ENCODE measurements at places on chromosomes 2 and 18.

- DNase-seq: no peak
These were observed 405.5 kb downstream of the RND3 start for GRCh38 chr2:150081775-150082481.

GRCh38 chr18:63071701-63072141 is 247.8 kb downstream of the BCL2 start:
- DNase-seq: no peak

DNA sequence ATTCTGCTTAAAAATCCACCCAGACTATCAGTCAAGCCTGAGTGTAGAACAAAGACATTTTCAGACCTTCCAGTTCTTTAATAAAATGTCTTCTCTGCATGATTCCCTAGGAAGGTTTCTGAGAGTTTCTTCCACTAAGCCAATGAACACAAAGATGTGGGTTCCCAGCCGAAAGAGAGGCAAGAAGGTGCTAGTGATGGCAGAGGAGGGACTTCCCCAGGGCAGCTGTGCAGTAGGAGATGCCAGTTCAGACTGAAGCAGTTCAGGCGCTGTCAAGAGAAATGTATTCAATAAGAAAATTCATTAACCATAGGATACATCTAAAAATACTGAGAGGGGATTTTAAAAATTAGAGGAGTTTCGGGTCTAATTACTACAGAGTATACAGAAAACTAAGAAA is 83.3 kb downstream of the RND3 start:
- no peak for DNase-seq

- no peak for DNase-seq
These were observed 186.5 kb upstream of the FANCL start for GRCh38 chr2:58427572-58428095.

DNA sequence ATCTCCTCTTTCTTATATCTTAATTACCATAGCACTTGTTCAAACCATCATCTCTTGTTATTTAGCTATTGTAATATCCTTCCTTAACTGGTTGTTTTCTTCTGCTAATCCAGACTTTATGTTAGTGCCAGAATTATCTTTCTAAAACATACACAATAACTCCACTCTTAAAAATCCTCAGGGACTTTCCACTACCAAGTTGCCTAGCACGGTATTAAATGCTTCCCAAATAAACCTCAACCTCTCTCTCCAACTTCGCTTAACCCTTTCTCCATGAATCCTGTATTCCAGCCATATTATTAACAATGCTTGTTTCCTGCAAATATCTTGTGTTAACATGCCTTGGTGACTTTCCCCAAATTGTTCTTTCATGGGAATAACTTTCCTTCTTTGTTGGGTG is 84.5 kb downstream of the FAM228A start:
- DNase-seq: no peak

GRCh38 chr2:217870528-217871011 is 132.2 kb downstream of the TNS1 start:
- no peak for DNase-seq

DNA sequence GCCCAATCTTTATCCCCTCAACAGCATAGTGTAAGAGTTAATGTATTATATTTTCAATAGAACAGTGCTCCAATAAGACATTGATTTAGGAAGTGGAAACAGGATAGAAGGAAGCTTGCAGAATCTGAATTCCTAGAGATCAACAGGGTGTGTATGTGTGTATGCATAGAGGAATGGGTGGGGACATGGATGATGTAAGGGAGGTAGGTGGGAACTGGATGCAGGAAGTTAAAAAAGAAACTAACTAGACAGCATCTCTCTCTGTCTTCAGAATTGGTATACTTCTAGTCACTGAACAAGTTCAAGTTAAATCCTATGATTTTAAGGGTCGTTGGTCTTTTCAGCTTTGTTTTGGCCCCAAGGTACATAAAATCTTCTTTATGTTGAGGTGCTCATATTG is 196.6 kb downstream of the PMAIP1 start:
- no peak for DNase-seq

- DNase-seq: no peak
These were observed 142.7 kb downstream of the AGAP1 start for GRCh38 chr2:235636546-235636945.

- DNase-seq: no peak
These were observed 2.9 kb upstream of the ACMSD start for GRCh38 chr2:134835471-134835870.

DNA sequence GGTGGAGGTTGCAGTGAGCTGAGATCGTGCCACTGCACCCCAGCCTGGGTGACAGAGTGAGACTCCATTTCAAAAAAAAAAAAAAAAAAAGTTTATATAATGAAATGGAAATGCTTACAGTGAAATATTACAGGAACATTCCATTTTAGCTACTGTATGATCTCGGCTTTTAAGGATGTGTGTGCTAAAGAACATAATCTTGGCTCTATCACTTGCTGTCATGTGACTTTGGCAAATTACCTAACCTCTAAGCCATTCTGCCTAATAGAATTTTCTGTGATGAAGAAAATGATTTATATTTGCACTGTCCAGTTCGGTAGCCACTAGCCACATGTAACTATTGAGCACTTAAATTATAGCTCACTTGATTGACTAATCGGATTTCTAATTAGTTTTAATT is 36.3 kb downstream of the SMAD4 start:
- no peak for DNase-seq

DNA sequence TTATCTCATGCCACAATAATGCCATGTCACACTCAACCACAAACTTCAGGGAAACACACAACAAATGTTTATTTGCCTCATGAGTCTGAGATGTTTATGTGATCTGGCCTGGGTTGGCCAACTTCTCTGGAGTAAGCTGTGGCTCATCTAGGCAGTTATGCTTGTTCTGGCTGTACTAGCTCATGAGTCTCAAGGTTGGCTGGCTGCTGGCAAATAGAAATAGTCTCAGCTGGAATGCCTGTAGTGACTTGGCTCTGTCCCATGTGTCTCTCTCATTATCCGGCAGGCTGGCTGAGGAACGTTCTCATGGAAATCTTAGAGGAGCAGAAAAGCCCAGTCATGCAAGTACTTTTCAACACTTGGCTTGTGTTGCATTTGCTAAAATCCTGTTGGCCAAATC is 234.9 kb upstream of the CDH2 start:
- DNase-seq: no peak

DNA sequence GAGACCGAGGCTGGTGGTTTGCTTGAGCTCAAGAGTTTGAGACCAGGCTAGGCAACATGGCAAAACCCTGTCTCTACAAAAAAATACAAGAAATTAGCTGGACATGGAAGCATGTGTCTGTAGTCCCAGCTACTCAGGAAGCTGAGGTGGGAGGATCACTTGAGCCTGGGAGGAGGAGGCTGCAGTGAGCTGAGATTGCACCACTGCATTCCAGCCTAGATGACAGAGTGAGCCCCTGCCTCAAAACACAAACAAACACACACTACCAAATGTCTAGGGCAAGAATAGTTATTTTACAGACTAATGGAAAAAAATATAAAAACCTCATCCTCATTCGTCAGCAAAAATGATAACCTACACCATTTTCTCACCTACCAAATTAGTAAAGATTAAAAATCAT is 15.3 kb downstream of the BUB1 start:
- no peak for DNase-seq

GRCh38 chr2:203908066-203908796 is 28.3 kb upstream of the ICOS start:
- DNase-seq: no peak

DNA sequence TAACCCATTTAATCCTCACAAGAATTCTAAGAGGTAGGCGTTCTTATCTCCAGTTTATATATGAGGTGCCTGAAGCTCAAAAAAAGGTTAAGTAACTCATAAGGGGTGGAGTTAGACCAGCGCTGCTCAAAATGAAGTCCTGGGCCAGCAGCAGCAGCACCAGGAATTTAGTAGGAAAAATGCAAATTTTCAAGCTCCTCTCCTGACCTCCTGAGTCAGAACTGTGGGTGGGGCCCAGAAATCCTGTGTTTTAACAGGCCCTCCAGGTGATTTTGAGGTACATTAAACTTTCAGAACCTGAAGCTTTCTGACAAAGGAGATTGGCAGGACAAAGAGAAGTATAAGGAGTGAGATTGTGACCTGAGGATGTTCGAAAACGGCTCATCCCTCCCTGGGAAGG is 66.0 kb upstream of the CCDC85A start:
- DNase-seq: no peak

DNA sequence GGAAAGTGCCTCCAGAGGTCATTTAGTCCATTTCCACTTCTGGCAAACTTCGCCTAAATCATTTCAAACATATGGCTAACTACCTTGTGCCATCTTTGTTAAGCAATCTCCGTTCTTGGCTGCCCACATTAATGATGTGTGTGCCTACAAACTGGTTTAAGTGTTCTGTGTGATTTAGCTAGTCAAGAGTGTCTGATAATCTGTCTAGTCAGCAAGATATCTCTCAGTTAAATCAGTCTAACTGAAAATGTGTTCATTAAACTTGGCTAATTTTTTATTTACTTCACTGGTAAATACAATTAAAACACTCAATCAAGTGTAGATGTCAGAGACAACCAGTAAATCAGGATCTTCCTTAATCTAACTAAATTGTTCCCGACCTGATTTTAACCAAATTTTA is 352.4 kb downstream of the ERBB4 start:
- no peak for DNase-seq

DNA sequence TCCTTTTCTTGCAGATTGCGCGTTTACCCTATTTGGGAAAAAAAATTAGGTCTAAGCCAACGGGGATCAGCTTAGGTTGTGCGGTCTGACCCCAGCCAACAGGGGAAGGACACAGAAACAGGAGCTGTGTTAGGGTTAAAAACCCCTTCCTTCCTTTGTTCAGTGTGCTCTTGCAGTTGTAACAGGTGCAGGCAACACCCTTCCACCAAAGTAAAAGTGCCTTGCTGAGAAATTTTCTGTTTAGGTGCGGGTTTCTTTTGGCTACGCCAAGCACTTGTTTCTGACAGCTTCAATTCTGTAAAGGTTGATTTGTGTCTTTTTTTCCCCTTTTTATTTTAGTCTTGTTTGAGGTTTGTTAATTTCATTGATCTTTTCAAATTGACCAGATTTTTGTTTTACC is 92.5 kb downstream of the PTPN4 start:
- no peak for DNase-seq

GRCh38 chr2:99698896-99699295 is 209.1 kb upstream of the REV1 start:
- no peak for DNase-seq

- DNase-seq: no peak
These were observed 9.7 kb downstream of the LMAN2L start for GRCh38 chr2:96730212-96730611.

GRCh38 chr2:201661366-201661765 is 18.1 kb upstream of the TMEM237 start:
- no peak for DNase-seq

- DNase-seq: no peak
These were observed 105.1 kb downstream of the DYSF start for GRCh38 chr2:71558300-71559051.

DNA sequence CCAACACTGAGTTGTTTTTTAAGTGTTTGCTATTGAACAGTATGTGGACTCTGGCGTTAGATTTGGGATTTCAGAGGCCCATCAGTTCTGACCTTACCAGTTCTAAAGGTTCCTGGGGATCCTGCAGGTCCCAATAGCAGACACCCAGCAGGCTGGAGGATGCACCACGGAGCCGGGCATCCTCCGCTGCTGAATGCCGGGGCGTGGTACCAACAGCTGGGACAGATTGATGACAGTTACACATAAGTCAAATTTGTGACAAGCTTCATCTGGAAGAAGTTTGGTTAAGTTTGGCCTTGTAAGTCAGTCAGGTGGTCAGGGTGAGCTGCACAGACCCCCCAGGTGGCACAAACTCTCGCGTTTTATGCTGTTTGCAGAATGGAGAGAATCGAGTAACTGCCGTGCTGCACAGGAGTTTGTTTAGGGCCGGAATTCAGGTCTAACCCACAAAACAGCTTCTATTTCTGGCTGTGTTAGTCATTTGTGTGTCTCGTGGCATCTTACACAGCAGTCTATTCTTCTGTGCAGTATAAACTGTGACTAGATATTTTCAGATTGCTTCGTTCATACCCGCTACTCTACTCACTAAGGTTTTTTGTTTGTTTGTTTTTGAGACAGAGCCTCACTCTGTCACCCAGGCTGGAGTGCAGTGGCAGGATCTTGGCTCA is 19.2 kb downstream of the CTDP1 start:
- no peak for DNase-seq

DNA sequence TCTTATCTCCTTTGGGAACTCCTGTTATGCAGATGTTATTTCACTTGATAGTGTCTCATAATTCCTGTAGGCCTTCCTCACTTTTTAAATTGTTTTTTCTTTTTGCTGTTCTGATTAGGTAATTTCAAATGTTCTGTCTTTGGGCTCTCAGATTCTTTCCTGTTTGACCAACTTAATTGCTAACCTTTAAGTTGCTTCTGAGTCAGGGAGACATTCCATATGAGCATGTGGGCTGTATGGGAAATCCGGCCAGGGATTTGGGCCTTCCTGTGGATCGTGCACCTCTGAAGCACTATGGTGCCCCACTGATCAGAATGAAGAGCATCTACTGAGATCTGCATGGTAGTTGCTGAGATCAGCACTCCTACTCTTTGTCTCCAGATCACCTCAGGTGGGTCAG is 44.7 kb upstream of the REEP1 start:
- no peak for DNase-seq

GRCh38 chr2:237533668-237534161 is 32.7 kb upstream of the PRLH start:
- DNase-seq: peak; percentile 32

DNA sequence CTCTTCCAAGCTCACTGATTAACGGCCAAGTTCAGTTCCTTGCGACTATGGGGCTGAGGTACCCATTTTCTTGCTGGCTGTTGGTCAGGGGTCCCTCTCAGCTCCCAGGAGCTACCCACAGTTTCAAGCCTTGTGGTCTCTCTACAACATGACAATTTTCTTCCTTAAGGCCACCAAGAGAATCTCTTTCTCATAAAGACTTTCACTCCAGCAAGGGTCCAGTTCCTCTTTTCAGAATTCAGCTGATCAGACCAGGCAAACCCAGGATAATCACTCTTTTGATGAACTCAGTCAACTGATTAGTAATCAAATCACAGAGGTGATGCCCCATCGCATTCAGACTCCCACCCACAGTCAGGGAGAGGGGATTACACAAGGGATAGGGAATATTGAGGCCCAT is 129.7 kb downstream of the IRS1 start:
- no peak for DNase-seq

DNA sequence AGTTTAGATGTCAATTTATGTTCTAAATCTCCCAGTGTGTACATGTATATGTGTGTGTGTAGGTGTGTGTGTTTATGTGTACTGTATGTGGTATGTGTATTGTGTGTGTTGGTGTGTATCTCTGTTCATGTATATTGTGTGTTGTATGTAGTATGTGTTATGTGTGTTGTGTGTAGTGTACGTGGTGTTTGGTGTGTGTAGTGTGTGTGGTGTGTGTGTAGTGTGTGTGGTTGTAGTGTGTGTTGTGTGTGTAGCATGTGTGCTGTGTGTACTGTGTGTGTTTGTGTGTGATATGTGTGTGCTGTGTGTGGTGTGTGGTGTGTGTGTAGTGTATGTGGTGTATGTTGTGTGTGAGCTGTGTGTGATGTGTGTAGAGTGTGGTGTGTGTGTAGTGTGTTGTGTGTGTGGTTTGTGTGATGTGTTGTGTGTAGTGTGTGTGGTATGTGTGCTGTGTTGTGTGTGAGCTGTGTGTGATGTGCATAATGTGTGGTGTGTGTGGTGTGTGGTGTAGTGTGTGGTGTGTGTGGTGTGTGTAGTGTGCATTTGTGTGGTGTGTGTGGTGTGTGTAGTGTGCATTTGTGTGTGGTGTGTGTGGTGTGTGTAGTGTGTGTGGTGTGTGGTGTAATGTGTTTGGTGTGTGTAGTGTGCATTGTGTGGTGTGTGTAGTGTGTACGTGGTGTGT is 5.2 kb upstream of the RTP5 start:
- no peak for DNase-seq
